ENCODE measurements at places on chromosomes 1 and 21. TPM values are rescaled to one million over a fixed set of nuclear protein-coding genes. Genes with fewer than 3 reads are reported as not detected.

CELF3 gene
- not detected for total RNA-seq

KRTAP10-9 gene
- not detected for total RNA-seq

OR2L8 gene
- 0.97 TPM for total RNA-seq

FABP3 gene
- total RNA-seq = 146 TPM

DSCAM gene
- total RNA-seq = 0.36 TPM

KCNK1 gene
- total RNA-seq = 0.16 TPM

CCDC17 gene
- 0.61 TPM for total RNA-seq

IFNLR1 gene
- total RNA-seq = 0.32 TPM

ZNF683 gene
- total RNA-seq = not detected

SLC30A7 gene
- 70.4 TPM for total RNA-seq
